ENCODE measurements at places on chromosomes 13 and 19. TPM values are rescaled to one million over a fixed set of nuclear protein-coding genes. Genes with fewer than 3 reads are reported as not detected.

- DNase-seq: no peak
These were observed 1.5 kb downstream of the NEK5 start for GRCh38 chr13:52127378-52127777.

CEACAM3 gene
- not detected for total RNA-seq

GRCh38 chr19:44623626-44624025, 10.3 kb downstream of the IGSF23 start:
- no peak for DNase-seq

DNA sequence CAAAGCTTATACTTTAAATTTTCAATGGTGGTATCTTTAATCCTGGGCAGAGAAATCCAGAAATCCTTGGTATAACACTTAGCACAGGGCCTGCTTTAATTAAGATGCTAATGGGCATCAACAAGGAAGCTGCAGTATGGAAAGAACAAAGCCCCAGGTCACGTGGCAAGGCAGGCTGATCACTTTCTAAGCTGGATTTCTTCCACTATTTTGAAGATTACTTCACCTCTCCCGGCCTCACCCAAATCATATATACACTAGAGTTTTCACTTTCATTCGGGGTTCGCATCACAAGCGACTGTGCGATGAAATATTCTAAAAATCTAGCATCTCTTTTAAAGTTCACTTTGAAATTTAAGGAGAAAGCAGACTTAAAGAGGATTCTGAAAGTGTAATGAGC, 71.8 kb downstream of the STARD13 start:
- no peak for DNase-seq

DNA sequence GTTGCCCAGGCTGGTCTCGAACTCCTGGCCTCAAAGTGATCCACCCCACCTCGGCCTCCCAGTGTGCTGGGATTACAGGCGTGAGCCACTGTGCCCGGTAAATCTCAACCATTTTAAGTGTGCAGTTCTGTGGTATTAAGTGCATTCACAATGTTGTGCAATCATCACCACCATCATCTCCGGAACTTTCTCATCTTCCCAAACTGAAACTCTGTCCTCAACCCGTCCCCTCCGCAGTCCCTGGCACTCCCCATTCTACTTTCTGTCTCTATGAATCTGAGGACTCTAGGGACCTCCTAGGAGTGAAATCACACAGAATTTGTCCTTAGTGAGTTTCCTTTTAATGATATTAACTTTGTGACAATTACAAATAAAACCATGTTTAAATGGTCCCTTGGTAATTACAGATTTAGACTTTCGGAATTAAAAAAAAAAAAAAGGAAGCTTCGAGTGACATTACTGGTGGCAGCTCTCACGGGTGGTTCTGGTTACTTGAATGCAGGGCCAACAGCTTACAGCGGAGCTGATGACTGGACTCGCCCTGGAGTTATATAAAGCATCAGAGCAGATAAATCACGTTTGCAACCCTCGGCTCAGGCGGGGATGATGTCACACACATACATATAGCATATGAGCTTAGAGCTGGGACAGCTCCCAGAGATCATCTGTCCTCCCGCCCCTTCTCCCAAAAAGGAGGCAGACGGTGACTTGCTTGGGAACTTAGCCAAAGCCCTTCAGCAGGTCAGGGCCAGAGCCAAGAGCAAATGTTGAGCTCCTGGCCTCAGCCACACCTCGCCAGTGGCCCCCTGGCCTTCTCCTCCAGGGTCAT, 89.8 kb downstream of the ZNF557 start:
- DNase-seq: no peak

- no peak for DNase-seq
These were observed 173.5 kb downstream of the KCNRG start for GRCh38 chr13:50188696-50189095.

KLF5 gene
- 0.68 TPM for total RNA-seq
